ENCODE measurements at places on chromosomes 7 and 10.

- DNase-seq, result no peak
These were observed 101.9 kb downstream of the EVX1 start for GRCh38 chr7:27344471-27344870.

DNA sequence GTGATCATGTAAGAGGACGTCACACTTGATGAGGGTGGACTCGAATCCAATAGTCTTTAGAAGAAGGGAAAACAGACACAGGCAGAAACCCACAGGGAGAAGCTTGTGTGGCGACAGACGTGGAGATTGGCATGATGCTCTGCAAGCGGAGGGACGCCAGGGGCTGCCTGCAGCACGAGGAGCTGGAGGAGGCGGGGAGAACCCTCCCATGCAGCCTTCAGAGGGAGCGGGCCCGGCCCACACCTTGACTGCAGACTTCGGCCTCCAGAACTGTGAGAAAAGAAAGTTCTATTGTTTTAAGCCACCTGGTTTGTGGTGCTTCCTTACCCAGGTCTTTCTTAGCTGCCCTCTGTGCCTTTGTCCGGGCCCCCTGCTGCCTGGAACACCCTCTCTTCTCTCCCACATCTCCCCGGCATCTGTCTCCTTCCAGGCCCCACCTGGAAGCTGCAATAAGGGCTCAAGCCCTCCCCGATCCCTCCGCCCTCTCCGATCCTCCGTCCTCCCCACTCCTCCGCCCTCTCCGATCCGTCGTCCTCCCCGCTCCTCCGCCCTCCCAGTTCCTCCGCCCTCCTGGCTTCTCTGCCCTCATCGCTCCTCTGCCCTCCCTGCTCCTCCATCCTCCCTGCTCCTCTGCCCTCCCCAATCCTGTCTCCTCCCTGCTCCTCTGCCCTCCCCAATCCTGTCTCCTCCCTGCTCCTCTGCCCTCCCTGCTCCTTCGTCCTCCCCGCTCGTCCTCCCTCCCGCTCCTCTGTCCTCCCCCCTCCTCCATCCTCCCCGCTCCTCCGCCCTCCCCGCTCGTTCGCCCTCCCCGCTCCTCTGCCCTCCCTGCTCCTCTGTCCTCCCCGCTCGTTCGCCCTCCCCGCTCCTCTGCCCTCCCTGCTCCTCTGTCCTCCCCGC is 17.4 kb upstream of the PRKAG2 start:
- no peak for DNase-seq

DNA sequence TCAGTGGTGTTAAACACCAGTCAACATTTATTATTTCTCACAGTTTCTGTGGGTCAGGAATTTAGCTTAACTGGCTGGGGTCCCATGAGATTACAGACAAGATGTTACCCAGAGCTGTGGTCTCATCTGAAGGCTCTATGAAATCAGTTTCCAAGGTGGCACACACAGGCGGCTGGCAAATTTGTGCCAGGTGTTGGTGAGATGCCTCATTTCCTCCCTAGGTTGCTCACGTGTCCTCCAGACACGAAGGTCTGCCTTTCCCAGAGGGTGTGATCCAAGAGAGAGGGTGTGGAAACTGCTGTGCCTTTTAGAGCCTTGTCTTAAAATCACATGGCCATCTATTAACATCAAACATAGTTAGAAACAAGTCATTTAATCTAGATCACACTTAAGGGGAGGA is 209.0 kb downstream of the JCAD start:
- no peak for DNase-seq

GRCh38 chr7:129821476-129821875 is 131.3 kb downstream of the UBE2H start:
- no peak for DNase-seq

GRCh38 chr10:56943221-56943755 is 582.2 kb upstream of the ZWINT start:
- DNase-seq, result no peak

DNA sequence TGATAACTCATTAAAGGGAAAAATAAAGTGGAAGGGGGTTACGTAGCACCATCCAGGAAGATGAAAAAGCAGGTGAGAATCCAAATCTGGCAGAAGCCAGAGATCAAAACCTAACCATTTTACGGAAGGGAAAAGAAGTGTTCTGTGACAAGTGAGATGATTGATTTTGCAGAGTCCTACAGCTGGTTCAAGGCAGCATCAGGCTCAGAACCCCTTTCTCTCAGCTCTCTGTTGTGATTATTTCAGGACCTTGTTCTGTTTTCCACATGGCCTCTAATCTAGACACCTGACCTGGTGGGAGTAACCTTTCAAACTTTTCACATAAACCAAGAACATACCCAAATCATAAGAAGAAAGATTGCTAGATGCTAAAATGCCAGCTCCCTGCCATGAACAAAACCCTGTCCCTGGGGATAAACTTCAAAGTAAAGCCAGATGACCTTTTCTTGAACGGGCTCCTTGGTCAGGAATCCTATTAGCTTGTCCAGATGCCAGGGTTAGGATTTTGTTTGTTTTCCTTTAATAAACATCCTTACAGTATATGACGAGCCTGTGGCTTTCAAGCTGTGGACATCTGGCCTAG is 5.9 kb downstream of the DUSP5 start:
- DNase-seq, result no peak

DNA sequence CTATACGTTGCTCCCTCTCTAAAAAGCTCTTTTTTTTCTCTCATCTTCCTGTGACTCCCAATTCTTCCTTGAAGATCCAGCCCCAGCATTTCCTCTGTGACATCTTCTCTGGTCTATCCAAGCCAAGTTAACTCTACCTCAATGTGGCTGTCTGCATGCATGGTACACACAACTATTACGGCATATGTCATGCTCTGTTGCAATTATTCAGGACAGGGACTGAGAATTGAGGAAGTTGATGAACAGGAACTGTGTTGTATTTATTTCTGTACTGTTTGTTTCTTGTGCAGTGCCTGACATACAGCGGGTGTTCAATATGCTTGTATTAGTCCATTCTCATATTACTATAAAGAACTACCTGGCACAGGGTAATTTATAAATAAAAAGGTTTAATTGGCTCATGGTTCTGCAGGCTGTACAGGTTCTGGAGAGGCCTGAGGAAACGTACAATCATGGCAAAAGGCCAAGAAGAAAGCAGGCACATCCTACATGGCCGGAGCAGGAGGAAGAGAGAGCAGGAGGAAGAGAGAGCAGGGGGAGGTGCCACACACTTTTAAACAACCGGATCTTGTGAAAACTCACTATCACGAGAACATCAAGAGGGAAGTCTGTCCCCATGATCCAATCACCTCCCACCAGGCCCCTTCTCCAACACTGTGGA is 6.3 kb downstream of the TRPV5 start:
- DNase-seq, result no peak

DNA sequence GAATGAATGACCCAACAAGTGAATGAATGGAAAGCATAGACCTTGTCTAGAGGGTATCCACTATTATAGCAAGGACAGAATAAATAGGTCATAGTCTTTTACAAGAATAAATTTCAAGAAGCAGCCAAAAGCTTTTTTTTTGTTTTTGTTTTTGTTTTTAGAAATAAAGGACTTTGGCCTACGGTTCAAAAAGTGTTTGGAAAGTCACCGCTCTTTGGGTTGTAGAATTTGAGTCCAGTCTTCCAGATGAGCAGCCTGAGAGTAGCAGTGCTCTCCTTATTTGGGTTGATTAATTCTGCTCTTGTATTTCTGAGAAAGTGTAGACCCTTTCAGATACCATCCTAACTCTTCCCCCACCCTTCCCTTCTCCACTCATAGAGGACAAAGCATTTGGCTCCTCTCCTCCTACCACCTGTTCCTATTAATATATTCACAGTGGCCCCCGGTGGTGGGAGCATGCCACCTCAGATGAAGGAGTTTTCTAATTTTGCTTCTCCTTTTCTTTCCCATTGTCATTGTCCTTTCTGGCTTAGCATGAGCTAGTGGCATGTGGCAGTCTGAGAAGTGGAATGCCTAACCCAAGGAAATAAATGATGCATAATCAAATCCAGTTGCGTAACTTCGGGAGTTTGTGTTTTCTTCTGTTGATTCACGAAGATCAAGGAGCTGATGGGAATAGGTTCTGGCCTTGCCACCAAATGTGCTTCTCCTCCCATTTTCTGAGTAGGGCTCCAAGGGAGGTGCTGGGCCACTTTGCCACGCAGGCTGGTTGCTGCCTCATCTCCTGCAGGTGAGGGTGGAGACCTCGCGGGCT is 114.7 kb downstream of the CHN2 start:
- DNase-seq, result no peak

DNA sequence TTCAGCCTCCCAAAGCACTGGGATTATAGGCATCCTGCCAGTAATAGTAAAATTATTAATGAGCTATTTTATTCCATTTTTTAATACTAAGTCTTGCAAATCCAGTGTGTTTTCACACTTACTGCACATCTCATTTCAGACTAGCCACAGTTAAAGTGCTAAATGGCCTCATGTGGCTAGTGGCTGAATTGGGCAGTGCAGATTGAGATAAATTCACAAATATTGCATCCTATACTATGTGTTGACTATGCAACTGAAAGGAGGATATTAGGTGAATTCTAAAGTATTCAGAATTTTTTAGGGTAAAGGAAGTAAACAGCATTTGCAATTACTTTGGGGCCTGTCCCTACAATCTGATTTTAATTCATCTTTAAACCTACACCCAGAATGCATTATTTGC is 10.2 kb downstream of the APBB1IP start:
- no peak for DNase-seq

GRCh38 chr7:144445590-144445989 is 42.1 kb upstream of the NOBOX start:
- no peak for DNase-seq

DNA sequence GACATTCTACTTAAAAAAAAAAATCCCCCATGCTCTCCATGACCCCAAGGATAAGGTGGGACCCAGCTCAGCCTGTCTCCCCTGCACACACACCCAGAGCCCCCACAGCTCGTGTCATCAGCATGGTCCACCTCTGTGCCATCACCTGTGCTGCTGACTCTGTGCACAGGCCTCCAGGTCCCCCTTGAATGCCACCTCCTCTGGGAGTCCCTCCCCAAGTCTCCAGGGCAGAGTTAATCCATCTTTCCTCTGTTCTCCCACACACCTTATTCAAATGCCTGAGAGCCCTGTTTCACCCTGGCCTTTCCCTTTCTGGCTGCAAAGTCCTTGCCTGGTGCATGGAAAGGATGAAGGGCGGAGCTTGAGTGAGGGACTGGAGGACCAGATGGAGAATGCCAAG is 194.1 kb upstream of the LYZL2 start:
- no peak for DNase-seq

DNA sequence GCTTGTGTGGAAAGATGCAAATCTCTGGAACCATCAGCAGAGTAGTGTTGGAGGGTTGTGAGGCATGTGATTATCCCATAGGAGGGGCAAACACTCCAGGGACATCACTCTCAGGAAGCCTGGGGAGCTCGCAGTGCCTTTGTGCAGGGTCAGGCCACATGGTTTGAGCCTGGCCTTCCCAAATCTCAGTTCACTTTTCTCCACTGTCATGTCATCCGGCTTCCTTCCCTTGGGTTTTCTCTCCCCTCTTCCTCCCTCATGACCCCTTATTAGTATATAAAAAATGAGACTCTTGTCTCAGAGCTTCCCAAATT is 20.4 kb downstream of the TSPAN14 start:
- no peak for DNase-seq

DNA sequence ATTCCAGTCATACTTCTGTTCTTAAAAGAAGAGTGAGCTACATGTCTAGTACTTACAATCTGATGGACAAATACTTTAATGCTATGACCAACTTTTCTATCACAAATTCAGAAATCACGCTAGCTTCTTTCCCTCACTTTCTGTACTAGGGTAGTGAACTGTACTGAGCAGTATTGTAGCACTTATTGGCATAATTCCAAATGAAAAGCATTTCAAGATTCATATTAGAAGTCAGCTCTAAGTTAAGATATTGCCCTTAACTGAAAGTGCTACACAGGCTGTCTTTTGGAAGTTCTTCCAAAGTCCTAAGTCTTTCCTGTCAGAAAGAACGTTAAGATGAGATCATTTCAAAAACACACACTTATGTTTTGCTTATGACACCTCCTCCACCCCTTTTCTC is 13.4 kb downstream of the P4HA1 start:
- DNase-seq, result no peak

DNA sequence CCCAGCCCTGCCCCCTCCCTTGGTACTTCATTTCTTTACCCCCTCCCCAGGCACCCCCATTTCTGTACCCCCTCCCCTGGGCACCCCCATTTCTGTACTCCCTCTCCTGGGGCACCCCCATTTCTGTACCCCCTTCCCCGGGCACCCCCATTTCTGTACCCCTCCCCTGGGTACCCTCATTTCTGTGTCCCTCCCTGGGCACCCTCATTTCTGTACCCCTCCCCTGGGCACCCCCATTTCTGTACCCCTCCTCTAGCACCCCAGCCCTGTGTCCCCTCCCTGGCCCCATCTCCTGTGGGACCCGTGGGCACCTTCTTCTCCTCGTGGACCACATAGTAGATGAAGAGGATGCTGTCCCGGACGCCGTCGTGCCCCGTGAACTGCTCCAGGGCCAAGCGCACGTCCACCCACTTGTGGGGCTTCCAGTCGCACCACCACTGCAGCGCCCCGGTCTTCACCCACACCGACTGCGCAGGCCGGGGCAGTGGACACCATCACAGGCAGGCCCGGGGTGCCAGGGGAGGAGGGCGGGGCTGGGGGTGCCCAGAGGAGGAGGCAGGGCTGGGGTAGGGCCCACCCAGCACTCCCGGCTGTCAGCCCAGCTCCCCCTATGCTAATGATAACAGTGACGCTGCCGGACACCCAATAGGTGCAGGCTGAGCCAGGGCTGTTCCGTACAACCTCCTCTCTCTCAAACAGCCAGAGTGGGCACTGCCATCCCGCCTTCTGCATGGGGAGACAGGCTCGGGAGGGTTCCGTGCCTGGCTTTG is 20.4 kb downstream of the TECPR1 start:
- DNase-seq, result no peak

GRCh38 chr7:15345216-15345615 is 216.6 kb downstream of the AGMO start:
- no peak for DNase-seq

DNA sequence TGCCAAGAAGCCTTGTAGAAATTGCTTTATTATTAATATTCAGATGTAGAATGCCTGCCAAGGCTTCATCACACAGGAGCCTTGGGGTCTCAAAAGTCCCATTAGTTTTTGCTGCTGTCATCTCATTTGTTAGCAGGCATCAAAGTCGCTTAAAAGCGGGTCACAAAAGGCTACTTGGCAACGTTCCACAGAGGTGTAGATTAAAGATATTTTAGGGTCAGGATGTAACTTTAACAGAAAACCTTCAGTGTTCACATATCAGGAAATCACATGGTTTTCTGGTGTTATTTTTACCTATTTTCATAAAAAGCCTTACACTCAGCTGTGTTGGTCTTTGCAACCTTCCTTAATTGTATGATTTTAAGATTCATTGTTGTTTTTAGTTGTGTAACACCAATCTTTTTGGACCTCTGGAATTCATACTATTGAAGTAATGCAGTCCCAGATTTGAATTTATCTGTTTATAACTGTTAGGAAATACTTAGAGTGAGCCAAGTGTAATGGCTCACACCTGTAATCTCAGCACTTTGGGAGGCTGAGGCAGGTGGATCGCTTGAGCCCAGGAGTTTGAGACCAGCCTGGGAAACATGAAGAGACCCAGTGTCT is 65.3 kb downstream of the TET1 start:
- DNase-seq, result no peak

DNA sequence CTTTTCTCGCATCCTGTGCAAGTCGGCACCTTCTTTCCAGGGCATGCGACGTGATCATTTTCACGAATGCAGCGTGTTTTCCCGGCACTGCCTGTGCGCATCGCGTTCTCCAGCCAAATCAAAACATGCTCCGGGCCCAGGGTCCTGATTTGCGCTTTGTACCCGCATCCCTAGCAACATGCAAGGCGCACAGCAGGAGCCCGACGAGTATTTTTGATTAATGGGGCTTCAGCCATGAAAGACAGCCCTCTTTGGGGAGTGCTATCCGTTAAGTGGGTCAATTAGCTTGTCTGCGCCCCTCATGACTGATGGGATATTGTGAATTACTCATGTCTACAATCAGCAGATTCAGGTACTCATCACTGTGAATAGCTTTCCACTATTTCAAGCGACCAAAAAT is 243.3 kb upstream of the RNF32 start:
- no peak for DNase-seq

Measured in right kidney (tissue), 9 donors.